ENCODE measurements at places on chromosomes 13 and 19. TPM values are rescaled to one million over a fixed set of nuclear protein-coding genes. Genes with fewer than 3 reads are reported as not detected.

Gene COL4A2
- total RNA-seq, result 375 TPM

DNA sequence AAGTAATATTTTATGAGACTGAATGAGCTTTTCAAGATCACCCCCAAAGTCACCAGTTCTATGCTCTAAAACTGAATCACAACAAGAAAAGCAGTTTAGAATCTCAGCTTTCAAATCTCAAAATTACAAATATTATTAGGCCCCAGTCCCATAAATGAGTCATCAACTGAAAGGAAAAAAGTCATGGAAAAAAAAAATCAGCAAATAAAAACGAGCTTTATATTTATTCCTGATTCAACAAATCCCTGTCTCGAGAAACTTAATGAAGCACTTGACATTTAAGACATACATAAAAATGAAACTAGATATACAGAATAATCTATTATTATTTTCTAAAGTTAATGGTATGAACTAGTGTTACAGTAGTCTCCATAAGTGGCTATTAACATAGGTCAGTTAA is 203.0 kb downstream of the DIAPH3 start:
- peaks cover 3% of the 10 kb centered on the region for H3K4me1 ChIP-seq
- no peaks in the 10 kb centered on the region for H3K27me3 ChIP-seq
- no peak for DNase-seq
- no peak overlapping the region for H3K27ac ChIP-seq
- no peak overlapping the region for H3K4me3 ChIP-seq

Gene ZNF497
- total RNA-seq, result 5.9 TPM

GRCh38 chr13:80235967-80236302 is 105.0 kb downstream of the SPRY2 start:
- no peak for DNase-seq
- H3K36me3 ChIP-seq, result no peaks in the 10 kb centered on the region
- H3K4me1 ChIP-seq, result peaks cover 5% of the 10 kb centered on the region
- peak overlapping the region; percentile 59 for H3K27ac ChIP-seq
- H3K27me3 ChIP-seq, result no peaks in the 10 kb centered on the region

DNA sequence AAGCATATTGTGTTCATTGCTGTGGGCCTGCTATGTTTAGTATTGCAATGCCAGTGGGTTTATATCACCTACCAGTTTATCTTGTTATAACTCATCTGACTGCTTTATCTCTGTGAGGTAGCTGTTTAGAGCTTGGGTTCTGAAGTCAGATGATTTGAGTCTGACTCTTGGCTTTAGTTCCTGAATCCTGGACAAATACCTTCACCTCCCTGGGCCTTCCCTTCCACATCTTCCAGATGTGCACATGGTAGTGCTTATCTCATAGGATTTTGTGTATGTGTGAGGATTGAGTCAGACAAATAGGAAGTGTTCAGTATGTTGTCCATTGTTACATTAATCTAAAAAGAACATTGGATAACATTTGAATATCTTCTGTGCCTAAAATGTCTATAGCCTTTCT is 63.5 kb upstream of the ANKRD10 start:
- no peak for DNase-seq
- peaks cover 9% of the 10 kb centered on the region for H3K4me1 ChIP-seq
- H3K36me3 ChIP-seq, result no peaks in the 10 kb centered on the region
- H3K4me3 ChIP-seq, result peak overlapping the region; percentile 0
- no peak overlapping the region for H3K27ac ChIP-seq
- no peaks in the 10 kb centered on the region for H3K27me3 ChIP-seq

Gene CD33
- total RNA-seq, result not detected

DNA sequence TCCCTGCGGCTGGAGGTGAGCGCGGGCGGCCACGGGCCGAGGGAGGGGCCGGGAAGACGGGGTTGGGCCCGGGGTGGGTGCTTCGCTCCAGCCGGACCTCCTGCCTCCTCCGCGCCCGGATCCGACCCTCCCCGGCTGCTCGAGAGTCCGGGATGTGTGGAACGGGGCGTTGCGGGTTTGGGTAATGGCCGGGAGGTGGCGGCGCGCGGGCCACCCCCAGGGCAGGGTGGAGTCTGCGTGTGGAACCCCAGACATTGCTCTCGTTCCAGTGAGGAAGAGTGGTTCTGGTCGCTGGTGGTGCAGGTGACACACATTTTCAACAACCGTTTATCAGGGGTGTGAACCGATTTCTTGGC is 38.8 kb downstream of the ARHGEF7 start:
- peaks cover 29% of the 10 kb centered on the region for H3K27me3 ChIP-seq
- no peaks in the 10 kb centered on the region for H3K4me1 ChIP-seq
- H3K27ac ChIP-seq, result peak overlapping the region; percentile 95
- H3K36me3 ChIP-seq, result peaks cover 8% of the 10 kb centered on the region
- no peak for DNase-seq

Gene MAMSTR
- total RNA-seq, result 3.5 TPM

Gene PSG1
- total RNA-seq, result not detected

GRCh38 chr13:33087790-33088189 is 71.6 kb downstream of the KL start:
- H3K36me3 ChIP-seq, result no peaks in the 10 kb centered on the region
- H3K27me3 ChIP-seq, result no peaks in the 10 kb centered on the region
- H3K4me3 ChIP-seq, result no peak overlapping the region
- H3K27ac ChIP-seq, result no peak overlapping the region

Gene ATP8B3
- 3.4 TPM for total RNA-seq

DNA sequence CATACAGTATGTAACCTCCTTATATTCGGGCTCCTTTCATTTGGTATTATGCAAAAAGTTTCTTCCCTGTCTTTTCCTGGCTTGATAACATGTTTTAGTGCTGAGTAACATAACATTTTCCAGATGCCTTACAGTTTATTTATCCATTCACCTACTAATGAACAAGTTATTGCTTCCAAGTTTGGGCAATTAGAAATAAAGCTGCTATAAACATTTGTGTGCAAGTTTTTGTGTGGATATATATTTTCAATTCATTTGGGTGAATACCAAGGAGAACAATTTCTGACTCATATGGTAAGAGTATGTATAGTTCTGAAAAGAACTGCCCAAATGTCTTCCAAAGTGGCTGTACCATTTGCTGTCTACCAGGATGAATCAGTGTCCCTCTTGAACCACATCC is 360.9 kb downstream of the PCDH17 start:
- no peaks in the 10 kb centered on the region for H3K4me1 ChIP-seq
- H3K36me3 ChIP-seq, result no peaks in the 10 kb centered on the region
- H3K4me3 ChIP-seq, result no peak overlapping the region
- H3K27ac ChIP-seq, result no peak overlapping the region
- no peak for DNase-seq

DNA sequence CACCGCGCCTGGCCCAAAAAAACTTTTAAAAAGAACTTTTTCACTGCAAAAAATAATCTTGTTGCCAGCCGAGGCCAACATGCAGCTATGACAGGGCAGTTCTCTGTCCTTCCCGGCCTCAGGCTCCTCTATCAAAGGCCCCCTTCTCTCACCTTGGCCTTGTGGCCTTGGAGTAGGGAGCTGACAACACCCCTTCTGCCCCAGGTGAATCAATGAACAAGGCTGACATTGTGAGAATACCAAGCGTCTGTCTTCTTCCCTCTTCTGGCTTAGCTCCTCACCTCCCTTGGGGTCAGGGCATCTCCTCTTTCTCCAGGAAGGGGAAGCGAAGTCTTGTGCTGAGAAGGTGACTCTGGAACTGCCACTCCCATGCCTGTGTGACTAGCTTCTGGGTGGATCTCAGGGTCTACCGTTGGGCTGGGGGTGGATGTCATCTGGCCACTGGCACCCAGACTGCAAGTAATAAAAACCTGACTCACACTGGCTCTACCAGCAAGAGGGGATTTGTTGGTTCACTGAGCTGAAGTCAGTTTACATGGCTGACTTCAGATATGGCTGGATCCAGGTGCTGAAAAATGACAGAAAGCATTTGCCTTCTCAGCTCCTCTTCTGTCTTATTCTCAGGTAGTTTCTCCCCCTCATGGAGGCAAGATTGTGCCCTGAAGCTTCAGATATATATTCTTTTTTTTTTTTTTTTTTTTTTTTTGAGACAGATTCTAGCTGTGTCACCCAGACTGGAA is 6.3 kb downstream of the C19orf38 start:
- no peak for DNase-seq
- H3K27ac ChIP-seq, result no peak overlapping the region
- H3K27me3 ChIP-seq, result no peaks in the 10 kb centered on the region
- no peaks in the 10 kb centered on the region for H3K36me3 ChIP-seq
- H3K4me1 ChIP-seq, result no peaks in the 10 kb centered on the region
- no peak overlapping the region for H3K4me3 ChIP-seq

DNA sequence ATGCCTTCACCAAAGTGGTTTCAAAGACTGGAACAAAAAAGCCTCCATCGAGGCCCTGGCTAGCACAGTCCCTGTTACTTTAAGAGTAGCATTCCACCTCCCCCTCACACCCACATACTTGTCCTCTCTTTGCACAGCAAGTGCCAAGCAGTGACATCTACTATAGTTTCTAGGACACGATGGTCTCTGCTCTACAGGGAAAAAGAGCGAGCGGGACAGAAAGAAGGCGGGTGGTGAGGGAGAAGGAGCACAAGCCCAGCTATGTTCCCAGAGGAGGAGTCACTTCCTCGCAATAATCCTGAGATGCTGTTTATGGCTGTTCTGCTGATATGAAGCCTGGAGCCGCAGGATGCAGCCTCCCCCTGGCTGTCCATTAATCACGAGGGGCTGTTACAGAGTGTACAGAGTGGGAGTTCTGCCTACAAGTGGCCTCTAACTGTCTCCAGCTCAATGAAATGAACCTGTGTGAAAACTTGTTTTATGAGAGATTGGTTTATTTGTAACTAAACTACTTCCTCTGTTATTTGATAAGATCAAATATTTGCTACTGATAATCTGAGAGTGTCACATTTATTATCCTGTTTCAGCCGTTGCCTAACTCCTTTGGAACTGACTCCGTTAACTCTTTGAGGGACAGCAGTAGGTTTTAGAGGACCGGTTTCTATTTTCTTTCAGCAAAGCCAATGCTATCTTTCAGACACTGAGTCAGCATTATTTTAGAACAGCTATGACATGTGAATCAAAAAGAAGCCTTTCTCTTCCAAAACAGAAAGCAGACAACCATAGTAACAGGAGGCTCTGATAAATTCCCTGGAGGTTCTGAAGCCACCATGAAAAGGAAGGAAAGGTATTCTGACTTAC is 208.0 kb downstream of the SPRY2 start:
- no peaks in the 10 kb centered on the region for H3K27me3 ChIP-seq
- peak overlapping the region; percentile 84 for H3K27ac ChIP-seq
- DNase-seq, result peak; percentile 61
- no peaks in the 10 kb centered on the region for H3K36me3 ChIP-seq
- peaks cover 11% of the 10 kb centered on the region for H3K4me1 ChIP-seq

DNA sequence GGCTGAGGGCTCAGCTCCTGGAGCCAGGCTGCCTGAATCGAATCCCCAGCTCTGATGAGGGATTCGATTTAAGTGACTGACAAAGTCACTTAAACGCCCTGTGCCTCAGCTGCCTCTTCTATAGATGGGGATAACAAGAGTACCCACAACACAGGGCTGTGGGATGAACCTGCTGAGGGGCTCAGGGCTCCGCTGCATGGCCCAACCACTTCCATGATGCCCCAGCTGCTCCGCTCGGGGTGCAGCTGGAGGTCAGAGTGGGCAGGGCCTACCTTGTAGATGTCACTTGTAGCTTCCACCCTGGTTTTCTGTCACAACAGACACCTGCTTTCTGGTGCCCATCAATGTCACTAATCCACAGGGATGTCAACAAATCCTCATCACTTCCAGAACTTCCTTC is 39.2 kb downstream of the STK24 start:
- peaks cover 11% of the 10 kb centered on the region for H3K36me3 ChIP-seq
- peaks cover 7% of the 10 kb centered on the region for H3K4me1 ChIP-seq
- no peak overlapping the region for H3K27ac ChIP-seq
- H3K27me3 ChIP-seq, result no peaks in the 10 kb centered on the region
- H3K4me3 ChIP-seq, result no peak overlapping the region

All from endodermal cell (in vitro differentiated cells).